ENCODE measurements at places on chromosomes 1 and 21. TPM values are rescaled to one million over a fixed set of nuclear protein-coding genes. Genes with fewer than 3 reads are reported as not detected.

The OR10T2 gene
- not detected for total RNA-seq

The SUSD4 gene
- 2.7 TPM for total RNA-seq

DNA sequence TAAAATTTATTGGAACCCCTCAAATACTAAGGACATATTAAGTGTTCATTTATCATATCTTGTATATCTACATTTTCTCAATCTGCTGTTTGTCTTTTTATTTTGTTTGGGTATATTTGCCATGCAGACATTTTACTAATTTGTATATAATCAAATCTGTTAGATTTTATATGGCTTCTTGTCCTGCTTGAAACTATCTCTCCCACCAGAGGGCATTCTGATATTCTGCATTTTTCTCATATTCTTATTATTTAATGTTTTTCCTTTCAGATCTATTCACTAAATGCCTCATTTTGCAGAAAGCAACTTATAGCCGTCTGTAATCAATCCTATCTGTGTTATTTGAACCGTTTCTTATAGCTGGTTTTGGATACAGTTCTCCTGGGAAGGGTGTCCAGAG is 745.5 kb downstream of the LRRIQ3 start:
- H3K4me1 ChIP-seq = no peaks in the 10 kb centered on the region
- no peak overlapping the region for H3K27ac ChIP-seq
- H3K36me3 ChIP-seq = no peaks in the 10 kb centered on the region

- no peaks in the 10 kb centered on the region for H3K36me3 ChIP-seq
- DNase-seq = no peak
- peaks cover 14% of the 10 kb centered on the region for H3K4me1 ChIP-seq
Measured at GRCh38 chr21:44874240-44874496, 678 bp upstream of the PTTG1IP start.

- H3K4me1 ChIP-seq = no peaks in the 10 kb centered on the region
- DNase-seq = peak; percentile 77
- H3K27me3 ChIP-seq = no peaks in the 10 kb centered on the region
- no peak overlapping the region for H3K4me3 ChIP-seq
- no peak overlapping the region for H3K27ac ChIP-seq
Measured at GRCh38 chr1:213041443-213041842, 9.6 kb upstream of the RPS6KC1 start.

DNA sequence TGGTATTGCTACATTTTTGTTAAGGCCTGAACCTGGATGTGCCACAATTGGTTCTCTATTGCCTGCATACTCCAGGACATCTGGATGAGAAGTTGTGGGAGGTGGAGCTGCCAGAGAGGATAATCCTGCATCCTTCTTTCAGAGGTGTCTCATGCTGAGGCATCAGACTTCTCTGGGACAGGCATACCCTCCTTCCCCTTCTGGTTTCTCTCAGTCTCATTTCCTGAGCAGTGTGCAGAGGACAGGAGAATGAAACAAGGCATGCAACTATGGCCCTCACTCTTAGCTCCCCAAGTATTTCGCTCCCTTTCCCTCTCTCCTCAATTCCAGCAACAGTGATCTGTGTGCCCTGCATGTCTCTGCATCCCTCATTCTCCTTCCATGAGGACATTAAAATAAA is 7.6 kb upstream of the RGSL1 start:
- H3K36me3 ChIP-seq = no peaks in the 10 kb centered on the region
- H3K4me3 ChIP-seq = no peak overlapping the region
- no peaks in the 10 kb centered on the region for H3K4me1 ChIP-seq
- no peaks in the 10 kb centered on the region for H3K27me3 ChIP-seq

DNA sequence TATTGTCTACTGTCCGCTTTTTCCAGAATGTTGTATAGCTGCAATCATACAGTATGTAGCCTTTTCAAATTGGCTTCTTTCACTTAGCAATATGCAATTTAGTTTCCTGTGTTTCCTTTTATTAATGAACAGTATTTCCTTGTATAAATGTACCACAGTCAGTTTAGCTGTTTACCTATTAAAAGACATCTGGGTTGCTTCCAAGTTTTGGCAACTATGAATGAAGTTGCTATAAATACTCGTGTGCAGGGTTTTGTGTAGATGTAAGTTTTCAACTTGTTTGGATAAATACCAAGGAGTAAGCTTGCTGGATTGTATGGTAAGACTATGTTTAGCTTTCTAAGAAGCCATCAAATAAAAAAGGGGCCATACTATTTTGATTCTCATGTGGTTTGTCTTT is 24.4 kb upstream of the KCNJ6 start:
- no peaks in the 10 kb centered on the region for H3K4me1 ChIP-seq
- H3K27me3 ChIP-seq = no peaks in the 10 kb centered on the region
- DNase-seq = no peak
- H3K4me3 ChIP-seq = no peak overlapping the region
- no peak overlapping the region for H3K27ac ChIP-seq

GRCh38 chr1:162218546-162218945 is 149.1 kb downstream of the NOS1AP start:
- no peak overlapping the region for H3K4me3 ChIP-seq
- peaks cover 2% of the 10 kb centered on the region for H3K27me3 ChIP-seq
- DNase-seq = no peak
- H3K4me1 ChIP-seq = no peaks in the 10 kb centered on the region
- H3K27ac ChIP-seq = no peak overlapping the region

DNA sequence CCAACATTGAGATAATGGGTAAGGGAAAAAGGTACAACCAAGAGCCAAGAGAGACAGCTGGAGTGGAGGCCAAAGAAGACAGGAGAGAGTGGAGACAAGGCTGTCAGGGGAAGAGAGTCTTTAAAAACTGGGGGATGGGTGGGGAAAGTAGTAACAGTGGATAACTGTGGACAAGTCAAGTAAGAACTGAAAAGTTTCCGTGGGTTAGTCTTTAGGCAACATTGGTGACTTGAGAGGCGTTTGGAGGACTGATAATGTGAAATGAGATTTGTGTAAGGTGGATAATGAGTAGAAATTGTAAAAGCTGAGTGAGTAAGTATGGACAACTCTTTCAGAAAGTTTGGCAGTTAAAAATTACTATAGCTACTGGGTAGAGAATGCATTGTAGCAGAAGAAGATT is 10.4 kb downstream of the PPP2R5A start:
- no peaks in the 10 kb centered on the region for H3K36me3 ChIP-seq
- no peak for DNase-seq
- H3K4me3 ChIP-seq = no peak overlapping the region
- peaks cover 4% of the 10 kb centered on the region for H3K4me1 ChIP-seq
- no peak overlapping the region for H3K27ac ChIP-seq

DNA sequence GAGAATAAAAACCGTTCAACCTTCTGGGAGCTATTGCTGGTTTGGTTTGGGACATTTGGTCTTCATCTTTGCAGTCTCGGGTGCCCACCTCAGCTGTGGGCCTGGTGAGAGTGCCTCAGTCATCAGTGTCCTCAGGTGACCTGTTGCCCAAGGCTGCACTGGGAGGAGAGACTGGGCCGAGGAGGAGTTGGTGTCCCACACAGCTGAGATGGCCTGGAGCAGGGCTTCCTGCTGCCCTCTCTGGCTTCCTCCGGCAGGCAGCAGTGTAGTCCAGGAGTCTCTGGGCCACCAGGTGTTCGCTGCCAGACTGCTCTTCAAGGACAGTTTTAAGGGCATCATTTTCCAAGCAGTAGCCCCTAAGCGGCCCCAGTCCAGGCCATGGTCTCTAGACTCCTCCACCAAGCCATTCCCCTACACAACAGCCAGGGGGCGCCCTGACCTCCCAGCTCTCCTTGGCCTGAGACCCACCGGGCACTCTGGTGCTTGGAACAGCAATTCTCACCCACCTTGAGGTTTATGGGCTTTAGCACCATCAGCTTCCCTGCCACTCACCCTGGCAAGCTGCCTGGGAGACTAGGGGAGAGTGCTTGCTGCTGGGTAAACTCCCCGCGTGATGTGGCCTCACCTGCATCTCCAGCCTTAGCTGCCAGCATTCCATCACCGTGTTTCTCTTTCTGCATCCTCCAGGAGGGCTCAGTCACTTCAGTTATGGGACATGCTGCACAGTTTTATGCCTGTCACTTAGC is 9.1 kb upstream of the SYTL1 start:
- H3K27me3 ChIP-seq = no peaks in the 10 kb centered on the region
- no peak overlapping the region for H3K4me3 ChIP-seq
- H3K4me1 ChIP-seq = no peaks in the 10 kb centered on the region
- H3K36me3 ChIP-seq = peaks cover 53% of the 10 kb centered on the region
- peak; percentile 16 for DNase-seq
- H3K27ac ChIP-seq = no peak overlapping the region

GRCh38 chr1:152870831-152871730 is 7.0 kb upstream of the SMCP start:
- H3K36me3 ChIP-seq = no peaks in the 10 kb centered on the region
- no peak overlapping the region for H3K4me3 ChIP-seq
- no peaks in the 10 kb centered on the region for H3K27me3 ChIP-seq
- peak; percentile 1 for DNase-seq
- no peaks in the 10 kb centered on the region for H3K4me1 ChIP-seq

- no peaks in the 10 kb centered on the region for H3K36me3 ChIP-seq
- no peak overlapping the region for H3K27ac ChIP-seq
- H3K4me1 ChIP-seq = no peaks in the 10 kb centered on the region
- H3K4me3 ChIP-seq = no peak overlapping the region
- peaks cover 13% of the 10 kb centered on the region for H3K27me3 ChIP-seq
Measured at GRCh38 chr1:114208714-114209113, 55.0 kb upstream of the SYT6 start.

GRCh38 chr21:27023186-27023585 is 56.3 kb upstream of the ADAMTS5 start:
- no peaks in the 10 kb centered on the region for H3K36me3 ChIP-seq
- peaks cover 2% of the 10 kb centered on the region for H3K4me1 ChIP-seq
- no peaks in the 10 kb centered on the region for H3K27me3 ChIP-seq
- no peak for DNase-seq
- H3K4me3 ChIP-seq = no peak overlapping the region

DNA sequence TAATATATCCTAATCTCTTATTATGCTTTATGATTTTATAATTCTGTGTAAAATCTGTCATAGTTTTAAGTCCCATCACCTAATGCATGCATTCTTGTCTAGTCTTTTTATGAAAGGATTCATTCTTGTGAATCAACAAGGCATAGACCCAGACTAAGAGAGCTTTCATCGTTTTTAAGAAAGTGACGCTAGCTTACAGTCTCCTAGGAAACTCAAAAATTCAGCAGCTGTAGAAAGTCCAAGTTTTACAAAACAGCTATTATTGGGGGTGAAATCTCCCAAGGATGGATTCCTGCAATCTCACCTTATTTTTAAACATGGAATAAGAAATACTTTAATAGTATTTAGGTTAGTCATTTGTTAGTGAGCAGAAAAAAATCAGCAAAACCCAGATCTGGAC is 104.7 kb downstream of the NCAM2 start:
- no peak overlapping the region for H3K27ac ChIP-seq
- no peaks in the 10 kb centered on the region for H3K36me3 ChIP-seq
- no peak for DNase-seq
- H3K27me3 ChIP-seq = no peaks in the 10 kb centered on the region
- 0 out of 2 replicates have a peak, but pooled peaks cover 1% of the 10 kb centered on the region for H3K4me1 ChIP-seq

Data from IMR-90 (cell line).